H54 (cell line): ENCODE measurements at places on chromosomes 2 and 18.

- no peak for DNase-seq
Observed at GRCh38 chr2:1927896-1928568, 183.7 kb upstream of the PXDN start.

GRCh38 chr18:59871711-59872362, 28.0 kb upstream of the PMAIP1 start:
- DNase-seq: no peak

GRCh38 chr18:61774846-61775245, 118.0 kb downstream of the RNF152 start:
- no peak for DNase-seq

DNA sequence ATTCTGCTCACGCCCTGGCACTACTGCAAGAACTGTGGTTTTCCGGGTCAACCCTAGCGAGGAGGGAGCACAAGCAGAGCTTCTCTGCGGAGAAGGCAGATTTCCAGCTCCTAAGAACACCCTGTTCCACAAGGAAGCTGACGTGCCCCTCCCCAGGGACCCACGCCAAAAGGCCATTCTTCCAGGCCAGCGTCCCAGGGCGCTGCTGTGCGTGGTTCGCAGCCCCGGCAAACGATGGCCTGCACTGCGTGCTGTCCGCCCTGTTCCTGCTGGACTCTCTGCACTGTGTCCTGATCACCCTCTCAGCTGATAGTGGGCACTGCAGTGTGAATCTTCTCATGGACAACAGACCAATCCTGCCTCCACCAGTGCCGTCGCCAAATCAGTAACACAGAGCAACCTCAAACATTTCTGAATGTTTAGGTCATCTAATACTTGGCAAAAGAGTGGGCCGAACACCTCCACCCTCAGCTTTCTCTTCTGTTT, 49.1 kb downstream of the ADI1 start:
- peak; percentile 73 for DNase-seq

DNA sequence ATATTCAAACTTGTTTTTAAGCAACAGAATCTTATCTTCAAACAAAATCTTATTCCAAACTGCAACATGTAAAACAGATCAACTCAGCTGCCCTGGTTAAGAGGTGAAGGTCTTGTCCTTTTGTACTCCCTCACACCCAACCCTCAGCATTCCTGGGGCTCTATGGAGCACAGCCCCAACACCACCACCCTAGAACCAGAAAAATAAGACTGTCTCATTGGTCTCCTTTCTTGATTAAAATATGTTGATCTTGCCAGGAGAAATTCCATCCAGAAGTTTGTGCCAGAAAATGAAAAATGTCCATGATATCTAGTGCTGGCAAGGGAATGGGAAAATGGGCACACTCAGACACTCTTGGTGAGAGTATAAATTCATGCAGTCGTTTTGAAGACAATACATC, 62.1 kb upstream of the TMEM17 start:
- DNase-seq: no peak

DNA sequence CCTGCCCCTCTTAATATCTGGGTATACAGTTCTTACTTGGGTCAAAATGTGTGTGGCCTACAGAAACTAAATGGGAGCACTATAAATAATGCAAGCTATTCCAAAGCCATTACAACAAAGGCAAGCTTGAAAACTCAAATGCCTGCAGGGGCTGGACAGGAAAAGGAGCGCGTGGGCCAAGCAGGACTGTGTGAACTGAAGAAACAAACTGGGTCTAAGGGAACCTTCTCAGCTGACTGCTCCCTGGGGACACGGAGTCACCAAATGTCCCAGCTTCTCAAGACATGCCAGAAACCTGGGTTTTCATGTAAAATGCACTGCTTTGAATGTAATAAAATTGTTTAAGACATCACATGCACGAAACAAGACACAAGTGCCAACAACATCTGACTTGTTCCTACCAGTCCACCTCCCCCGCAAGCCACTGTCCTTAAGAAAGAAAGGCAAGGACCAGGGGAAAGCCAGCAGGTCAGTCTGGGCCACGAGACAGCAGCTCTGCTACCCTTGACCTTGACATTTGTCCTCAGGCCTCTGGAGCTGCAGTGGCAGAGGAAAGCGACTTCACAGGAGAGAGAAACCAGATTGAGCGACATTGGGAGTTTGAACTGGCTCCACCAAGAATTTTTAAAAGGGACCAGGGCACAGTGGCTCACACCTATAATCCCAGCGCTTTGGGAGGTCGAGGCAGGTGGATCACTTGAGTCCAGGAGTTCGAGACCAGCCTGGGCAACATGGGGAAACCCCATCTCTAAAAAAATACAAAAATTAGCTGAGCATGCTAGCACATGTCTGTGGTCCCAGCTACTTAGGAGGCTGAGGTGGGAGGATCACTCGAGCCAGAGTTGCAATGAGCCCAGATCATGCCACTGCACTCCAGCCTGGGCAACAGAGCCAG, 89.7 kb upstream of the SH3BP4 start:
- no peak for DNase-seq

- no peak for DNase-seq
Observed at GRCh38 chr2:175080479-175080878, 75.3 kb upstream of the CHN1 start.

GRCh38 chr2:108625828-108626195, 91.5 kb downstream of the LIMS1 start:
- no peak for DNase-seq

DNA sequence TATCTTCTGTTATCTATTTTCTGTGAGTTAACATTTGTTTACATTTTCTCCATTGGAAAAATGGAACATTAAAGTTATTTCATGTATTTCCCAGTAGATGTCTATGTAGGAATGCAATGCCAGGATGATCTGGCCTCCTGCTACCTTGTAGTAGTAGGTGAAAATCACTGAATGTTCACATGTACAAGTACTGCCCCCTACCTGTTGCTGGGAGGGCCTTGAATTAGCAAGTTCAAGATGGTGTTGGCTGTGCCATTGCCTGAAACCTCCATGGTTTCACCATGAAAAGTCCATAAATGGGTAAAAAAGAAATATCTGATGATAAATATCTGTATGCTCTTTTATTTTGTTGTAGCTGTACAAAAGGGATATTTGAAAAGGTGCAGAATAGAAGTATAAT, 30.7 kb downstream of the XRCC5 start:
- no peak for DNase-seq

GRCh38 chr2:85802354-85803103, 48.7 kb downstream of the ATOH8 start:
- no peak for DNase-seq

GRCh38 chr2:183222751-183223150, 98.5 kb downstream of the NUP35 start:
- DNase-seq: no peak

- DNase-seq: no peak
Observed at GRCh38 chr2:68465081-68465916, 1.8 kb downstream of the FBXO48 start.
